Activated naive CD8-positive, alpha-beta T cell treated with anti-CD3 and anti-CD28 coated beads, Interleukin-2, amount 50 U/mL, for 16 hours (primary cell): ENCODE measurements at places on chromosomes 2 and 18.

GRCh38 chr2:71832844-71833243 is 314.8 kb downstream of the CYP26B1 start:
- DNase-seq: no peak

DNA sequence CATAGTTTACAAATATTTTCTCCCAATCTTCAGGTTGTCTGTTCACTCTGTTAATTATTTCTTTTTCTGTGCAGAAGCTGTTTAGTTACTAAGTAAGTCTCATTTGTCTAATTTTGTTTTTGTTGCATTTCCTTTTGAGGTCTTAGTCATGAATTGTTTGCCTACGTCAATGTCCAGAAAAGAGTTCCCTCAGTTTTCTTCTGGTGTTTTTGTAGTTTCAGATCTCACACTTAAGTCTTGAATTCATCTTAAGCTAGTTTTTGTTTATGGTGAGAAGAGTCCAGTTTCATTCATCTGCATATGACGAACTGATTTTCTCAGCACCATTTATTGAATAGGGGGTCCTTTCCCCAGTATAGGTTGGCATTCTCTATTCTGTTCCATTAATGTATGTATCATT is 1252.2 kb upstream of the TMEFF2 start:
- no peak for DNase-seq

GRCh38 chr2:218428846-218429558 is 10.1 kb downstream of the VIL1 start:
- no peak for DNase-seq

DNA sequence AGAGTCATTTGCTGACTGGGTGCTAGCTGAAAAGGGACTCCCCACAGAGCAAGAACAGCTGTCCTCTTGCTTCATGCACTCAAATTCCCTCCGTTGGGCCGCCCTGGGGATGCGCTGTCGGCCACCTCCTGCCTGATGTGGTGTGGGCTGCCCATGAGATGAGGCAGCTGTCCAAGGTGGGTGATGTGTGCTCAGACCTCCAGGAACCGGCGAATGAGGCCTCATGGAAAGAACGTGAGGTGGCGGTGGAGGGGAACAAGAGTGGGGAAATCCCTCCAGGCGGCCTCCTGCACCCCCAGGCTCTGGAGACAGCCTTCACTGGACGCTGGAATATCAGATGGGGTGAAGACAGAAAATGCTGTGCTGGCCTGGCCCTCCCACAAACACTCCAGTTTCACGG is 79.8 kb downstream of the LONRF2 start:
- DNase-seq: no peak

GRCh38 chr2:222943820-222944219 is 83.0 kb downstream of the ACSL3 start:
- DNase-seq: no peak

GRCh38 chr2:220670511-220670910 is 901.6 kb downstream of the EPHA4 start:
- no peak for DNase-seq

- DNase-seq: no peak
Measured at GRCh38 chr2:104766683-104767082, 87.2 kb upstream of the POU3F3 start.

DNA sequence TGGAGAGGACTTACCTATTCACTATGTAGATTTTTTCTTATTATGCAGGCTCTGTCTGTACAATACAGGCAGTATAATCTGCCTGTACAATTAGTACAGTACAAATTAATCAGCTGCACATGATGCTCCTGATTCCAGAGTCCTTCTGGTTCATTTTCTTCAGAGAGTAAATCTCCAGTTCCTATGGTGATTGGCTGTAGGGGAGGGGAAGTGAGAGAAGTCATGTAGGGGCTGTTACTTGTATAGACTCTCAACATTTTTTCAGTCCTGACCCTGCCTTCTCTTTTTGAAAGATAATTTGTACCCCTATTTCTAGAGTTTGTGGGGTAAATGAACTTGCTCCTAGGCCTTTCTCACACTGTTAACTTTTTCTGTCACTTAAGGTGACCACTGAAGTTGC is 54.5 kb downstream of the PTPN4 start:
- DNase-seq: no peak

GRCh38 chr2:43748333-43748732 is 25.5 kb upstream of the DYNC2LI1 start:
- DNase-seq: no peak

DNA sequence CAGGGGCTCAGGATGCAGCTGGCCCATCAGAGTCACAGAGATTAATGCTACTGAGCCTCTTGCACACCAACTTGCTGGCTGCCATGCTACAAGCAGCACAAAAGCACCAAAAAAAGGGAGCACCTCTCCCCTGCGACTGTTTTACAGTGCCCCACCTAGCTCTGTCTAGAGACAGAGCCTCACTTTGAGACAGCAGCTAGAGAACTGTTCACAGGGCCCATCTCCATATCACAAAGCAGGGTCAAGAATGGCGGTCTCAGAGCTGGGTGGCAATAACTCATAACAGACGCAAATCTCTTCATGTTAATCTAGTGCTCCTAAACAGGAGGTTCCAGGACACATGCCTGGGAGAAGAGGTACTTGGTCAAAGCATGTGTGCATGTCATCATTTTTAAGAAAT is 953.0 kb downstream of the DCDC2C start:
- DNase-seq: no peak

GRCh38 chr18:63247926-63248325 is 71.6 kb downstream of the BCL2 start:
- no peak for DNase-seq

- no peak for DNase-seq
Measured at GRCh38 chr2:174438146-174438886, 42.8 kb downstream of the SCRN3 start.

DNA sequence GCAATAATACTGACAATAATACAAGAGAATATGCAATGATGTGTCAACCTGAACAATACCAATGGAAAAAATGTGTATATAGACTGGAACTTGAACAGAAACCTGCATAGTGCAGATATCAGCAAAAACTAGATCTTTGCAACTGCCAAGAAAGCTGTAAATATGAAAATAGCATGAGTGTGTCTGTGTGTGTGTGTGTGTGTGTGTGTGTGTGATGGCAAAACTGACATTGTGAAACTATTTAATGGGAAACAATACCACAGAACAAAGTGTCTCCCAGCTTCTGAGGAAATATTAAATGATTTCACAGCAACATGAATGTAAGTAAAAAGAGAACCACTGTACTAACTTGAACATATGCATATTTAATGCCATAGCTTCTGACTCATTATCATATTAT is 558.2 kb upstream of the LINC00305 start:
- no peak for DNase-seq

DNA sequence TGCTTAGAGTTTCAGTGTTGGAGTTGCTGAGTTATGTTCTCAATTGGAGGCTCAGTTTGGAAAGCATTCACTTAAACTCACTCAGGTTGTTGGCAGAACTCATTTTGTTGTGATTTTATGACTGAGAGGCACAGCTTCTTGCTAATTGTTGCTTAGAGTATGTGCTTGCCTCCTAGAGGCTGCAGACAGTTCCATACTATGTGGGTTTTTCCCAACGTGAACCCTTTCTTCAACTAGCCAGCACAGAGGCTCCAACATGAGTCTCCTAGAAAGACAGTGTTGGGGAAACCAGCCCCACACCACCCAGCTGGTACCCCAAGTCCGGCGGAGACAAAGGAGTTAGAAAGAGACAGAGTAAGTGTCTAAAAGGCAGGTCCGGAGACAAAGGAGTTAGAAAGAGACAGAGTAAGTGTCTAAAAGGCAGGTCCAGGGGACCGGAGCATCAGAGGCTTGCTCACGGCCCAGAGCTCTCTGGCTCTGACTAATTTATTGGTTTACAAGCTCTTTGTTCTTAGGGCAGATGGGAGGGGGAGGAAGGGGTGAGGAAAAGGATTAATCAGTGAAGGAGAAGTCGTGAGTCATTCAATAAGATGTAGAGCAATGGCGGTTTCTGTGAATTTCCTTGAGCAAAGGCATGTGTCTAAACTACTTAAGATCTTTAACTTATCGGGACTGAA is 999.7 kb upstream of the LRRTM1 start:
- DNase-seq: no peak

DNA sequence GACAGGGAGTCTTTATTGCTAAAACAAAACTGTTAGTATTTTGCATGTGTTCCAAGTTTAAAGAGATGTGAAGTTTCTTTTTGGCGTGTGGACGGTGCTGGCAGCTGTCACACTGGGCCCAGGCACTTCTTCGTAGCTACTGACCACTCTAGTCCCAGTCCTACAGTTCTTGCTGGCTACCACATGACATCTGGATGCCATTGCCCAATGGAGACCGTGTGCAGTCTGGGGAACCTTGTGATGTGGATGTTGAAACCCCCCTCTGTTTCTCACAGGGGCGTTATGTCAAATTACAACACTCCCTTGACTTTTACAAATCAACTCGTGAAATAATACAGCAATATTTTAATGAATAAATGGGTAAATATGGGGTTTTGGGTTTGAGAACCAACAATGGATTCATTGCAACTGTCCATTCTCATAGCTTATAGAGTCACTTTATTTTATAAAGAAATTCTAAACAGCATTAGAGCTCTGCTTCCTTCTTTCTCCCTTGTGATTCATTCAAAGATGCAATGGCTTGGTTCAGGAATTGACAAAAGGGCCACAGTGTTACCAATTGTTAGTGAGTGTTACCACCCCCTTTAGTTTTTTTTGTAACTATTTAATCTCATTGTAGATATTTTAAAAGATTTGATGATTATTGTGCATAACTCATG is 1.2 kb downstream of the GPD2 start:
- no peak for DNase-seq

GRCh38 chr2:223221139-223221835 is 169.3 kb downstream of the KCNE4 start:
- no peak for DNase-seq
